ENCODE measurements at places on chromosomes 16 and 17.
A peak's percentile ranks its signal among the peaks of the same experiment; 100 is the strongest.

GRCh38 chr17:79936641-79937381 is 97.6 kb upstream of the CBX4 start:
- DNase-seq, result no peak

GRCh38 chr16:66970775-66971720 is 10.0 kb downstream of the CES3 start:
- DNase-seq, result no peak

DNA sequence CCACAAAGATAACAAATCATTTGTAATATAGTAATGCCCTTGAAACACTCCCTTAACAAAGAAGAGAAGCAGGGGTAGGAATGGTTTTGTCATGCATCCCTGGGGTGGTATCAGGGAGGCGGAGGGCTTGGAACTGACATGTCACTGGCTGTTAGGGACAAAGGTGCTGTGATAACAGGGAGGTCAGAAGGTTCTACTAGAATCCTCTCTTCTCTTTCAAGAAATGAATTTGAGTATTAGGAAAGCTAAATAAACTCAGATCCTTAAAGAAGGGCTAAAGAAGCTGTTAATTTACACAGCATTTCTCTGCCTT is 65.4 kb upstream of the ADAMTS18 start:
- no peak for DNase-seq

GRCh38 chr17:42362245-42362961 is 25.8 kb downstream of the STAT3 start:
- no peak for DNase-seq

GRCh38 chr16:66605177-66605978 is 874 bp downstream of the CMTM3 start:
- DNase-seq, result peak; percentile 72

- DNase-seq, result no peak
These were observed 26.2 kb upstream of the NAGLU start for GRCh38 chr17:42509841-42510240.

DNA sequence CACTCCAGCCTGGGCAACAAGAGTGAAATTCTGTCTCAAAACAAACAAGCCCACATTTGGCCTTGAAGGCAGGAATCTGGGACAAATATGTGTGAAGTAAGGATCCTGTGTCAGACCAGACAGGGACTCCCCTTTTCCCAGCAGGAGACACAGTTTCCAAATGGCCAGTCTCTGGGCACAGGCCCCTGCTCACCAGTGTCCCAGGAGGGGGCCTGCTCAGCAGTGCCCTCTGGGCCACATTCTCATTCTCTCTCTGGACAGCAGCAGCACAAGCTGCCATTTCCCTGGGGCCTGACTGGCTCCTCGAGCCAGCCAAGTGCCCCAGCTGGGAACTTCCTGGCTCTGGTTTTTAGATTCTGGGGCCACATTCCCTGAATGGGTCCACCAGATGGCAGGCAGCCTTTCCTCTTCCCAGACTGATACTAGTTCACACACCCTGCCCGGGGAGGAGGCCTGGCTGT is 11.7 kb upstream of the MNT start:
- no peak for DNase-seq

DNA sequence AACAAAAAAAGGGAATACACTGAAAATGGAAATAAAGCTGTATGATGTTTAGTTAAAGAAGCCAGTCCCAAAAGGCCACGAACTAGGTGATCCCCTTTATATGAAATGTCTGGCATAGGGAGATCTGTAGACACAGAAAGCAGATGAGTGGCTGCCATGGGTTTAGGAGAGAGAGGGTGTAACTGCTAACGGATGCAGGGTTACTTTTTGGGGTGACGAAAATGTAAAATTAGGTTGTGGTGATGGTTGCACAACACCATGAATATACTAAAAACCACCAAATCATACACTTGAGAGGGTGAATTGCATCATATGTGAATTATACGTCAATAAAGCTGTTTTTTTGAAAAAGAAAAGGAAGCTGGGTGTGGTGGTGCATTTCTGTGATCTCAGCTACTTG is 99.6 kb downstream of the ADCY9 start:
- no peak for DNase-seq

DNA sequence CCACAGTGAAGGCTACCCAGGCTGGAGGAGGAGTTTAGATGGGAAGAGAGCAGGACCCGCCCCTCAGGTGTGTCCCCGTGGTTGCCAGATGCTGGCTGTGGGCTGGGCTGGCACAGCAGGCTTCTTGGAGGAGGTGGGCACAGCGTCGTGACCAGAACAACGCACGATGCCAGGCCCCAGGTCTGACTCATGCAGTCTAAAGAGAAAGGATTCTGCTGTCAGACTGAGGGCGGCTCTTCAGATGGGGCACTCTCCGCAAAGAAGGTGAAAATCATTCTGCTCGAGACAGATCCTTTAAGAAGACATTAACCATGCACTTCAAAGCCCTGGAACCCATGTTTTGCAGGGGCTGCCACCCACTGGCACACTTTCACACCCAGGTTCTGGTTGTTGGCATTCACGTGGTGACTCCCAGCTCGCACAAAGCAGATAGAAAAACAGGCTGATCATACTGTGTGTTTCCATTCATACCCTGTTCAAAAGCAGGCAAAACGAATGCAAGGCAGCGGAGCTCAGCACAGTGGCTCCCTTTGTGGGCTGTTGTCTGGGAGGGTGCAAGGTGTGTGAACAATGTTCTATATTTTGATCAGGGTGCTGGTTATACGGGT is 19.0 kb downstream of the CACNG4 start:
- no peak for DNase-seq

DNA sequence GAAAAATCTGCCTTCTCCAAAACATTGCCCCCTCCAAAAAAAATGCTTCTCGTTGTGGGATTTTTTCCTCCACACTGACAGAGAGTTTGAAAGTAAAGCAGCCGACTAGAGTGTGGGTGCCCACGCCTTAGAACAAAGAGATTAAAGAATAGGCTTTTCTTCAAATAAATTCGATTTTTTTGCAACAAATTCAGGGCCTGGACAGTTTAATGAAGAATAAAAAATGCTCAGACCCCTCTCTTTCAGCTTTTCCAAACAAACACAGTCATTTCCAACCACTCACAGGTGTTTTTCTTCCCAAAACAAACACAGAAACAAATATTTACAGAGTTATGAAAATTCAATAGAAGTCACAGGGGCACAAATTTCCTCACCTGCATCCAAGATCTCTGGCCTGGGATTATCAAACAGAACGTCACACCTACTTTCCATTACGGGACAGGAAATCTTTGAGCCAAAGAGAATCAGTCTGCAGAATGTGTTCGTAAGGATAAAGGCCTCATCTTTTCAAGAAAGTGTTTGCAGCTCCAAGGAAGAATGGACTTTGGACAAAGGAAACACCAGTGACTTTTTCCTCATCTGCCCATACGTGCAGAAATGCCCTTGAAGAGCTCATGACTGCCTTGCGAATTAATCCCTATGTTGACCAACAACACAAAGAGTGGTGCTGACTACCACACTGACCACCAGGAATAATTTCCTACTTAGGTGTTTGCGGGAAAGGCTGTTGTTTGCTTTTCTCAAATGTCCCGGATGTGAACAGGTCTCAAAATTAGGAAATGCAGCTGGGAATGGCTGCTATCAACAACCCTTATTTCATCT is 31.3 kb upstream of the TOX3 start:
- no peak for DNase-seq

Data from left hindlimb (tissue), 1 donor.